ENCODE measurements at places on chromosomes 7 and 10. TPM values are rescaled to one million over a fixed set of nuclear protein-coding genes. Genes with fewer than 3 reads are reported as not detected.

TCERG1L gene
- 0.22 TPM for total RNA-seq

IRF5 gene
- total RNA-seq: 8.7 TPM

ZNF789 gene
- 12.4 TPM for total RNA-seq

KCNH2 gene
- 3.2 TPM for total RNA-seq

GRID2IP gene
- 0.18 TPM for total RNA-seq

Measured in sciatic nerve (tissue), 2 donors.